ENCODE measurements at places on chromosomes 3 and 15.

DNA sequence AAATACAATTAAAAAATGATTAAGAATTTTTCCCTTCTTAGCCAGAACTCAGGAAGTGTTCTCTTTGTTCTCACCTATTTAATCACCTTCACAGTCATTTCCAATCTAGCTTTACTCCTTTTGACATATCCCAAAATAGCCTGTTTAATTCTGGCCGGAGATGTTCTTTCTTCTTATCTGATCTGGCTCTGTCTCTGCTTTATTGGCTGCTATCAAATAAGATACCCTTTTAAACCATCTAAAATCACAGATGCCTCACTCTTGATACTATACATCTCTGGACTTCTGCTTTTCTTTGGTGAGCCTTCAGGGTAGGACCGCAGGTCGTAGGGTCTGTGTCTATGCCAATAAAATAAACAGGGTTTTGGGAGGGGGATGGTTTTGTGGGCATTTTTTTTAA lies 319.2 kb upstream of the SEMA6D start:
- no peak for DNase-seq

GRCh38 chr15:69150336-69150735 lies 10.1 kb upstream of the GLCE start:
- DNase-seq, result no peak

DNA sequence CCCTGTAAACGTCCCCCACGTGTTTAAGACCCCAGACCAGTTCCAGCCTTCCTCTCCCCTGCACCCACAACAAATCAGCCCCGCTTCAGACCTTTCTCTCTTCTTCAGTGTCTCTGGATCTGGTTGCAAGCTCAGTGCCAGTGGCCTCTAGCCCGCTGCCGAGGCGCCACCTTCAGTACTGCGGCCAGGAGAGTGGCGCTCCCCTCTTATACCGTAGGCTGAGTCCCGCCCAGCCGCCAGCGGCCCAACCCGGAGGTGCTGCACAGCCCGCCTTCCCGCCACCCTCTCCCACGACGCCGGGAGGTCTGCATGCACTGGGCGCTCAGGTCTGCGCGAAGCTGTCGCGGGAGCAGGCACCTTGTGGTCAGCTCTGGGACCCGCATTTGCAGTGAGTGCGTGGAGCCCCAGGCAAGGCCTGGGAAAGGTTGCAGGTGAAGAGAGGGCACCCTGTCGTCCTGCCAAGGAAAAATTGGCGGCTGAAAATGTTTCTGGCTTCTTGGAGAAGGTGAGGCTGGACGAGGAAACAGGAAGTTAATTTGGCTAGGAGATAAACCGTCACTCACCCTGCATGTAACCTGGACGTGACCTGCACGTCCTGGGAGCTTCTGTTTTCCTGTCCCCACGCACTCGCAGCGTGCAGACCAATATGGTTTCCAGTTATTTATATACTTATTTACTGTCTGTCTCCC lies at the start of gene C2CD4B:
C2CD4B (minus strand) TSS at position 182 of the 689 bp plus-strand sequence. CDS start 301 bp downstream, outside the sequence.
- no peak for DNase-seq

GRCh38 chr3:140559546-140559945 lies 118.3 kb upstream of the TRIM42 start:
- DNase-seq, result no peak

DNA sequence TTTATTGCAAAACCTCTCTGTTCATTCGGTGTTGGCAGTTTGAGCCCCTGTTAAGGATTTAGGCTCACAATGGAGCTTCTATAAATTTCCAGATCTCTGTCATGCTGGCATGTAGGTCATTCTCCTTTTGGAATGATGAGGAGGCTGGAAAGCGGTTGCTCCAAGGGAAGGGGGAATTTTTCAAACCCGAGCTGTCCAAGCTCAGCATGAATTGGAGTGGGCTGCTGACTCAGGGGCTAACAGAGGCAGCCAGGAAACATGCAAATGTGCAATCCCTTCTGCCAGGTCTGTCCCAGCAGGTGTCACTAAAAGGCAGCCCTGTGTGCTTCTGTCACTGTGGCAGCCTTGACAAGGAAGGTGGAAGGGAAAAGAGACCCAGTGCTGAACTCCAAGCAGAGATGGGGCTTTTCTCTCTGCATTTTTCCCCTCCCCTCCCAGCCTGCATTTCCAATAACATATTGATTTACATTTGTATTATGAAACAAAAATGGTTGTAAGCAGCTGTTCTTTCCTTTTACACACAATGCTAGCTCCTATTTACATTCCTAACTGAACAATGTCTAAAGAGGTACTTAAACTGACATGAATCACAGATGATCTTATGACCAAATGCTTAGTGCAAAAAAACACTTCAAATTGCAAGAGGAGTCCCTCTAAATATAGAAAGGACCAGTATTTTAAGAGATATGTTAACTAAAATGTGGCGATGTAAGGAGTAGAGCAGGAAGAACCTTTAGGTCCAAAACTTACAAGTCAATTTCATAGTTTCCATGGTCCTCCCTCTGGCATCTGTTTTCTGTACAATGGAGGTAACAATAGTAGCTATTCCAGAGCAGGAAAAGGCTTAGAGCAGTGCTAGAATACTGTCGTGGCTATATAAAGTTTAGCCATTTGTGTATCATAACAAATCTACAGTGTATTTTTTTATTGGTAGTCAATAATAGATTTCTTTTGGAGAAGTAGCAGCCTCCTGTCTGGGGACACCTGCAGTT lies 84.5 kb upstream of the ATP10A start:
- no peak for DNase-seq

- DNase-seq, result no peak
These were observed 52.7 kb downstream of the COL6A6 start for GRCh38 chr3:130569461-130570365.

DNA sequence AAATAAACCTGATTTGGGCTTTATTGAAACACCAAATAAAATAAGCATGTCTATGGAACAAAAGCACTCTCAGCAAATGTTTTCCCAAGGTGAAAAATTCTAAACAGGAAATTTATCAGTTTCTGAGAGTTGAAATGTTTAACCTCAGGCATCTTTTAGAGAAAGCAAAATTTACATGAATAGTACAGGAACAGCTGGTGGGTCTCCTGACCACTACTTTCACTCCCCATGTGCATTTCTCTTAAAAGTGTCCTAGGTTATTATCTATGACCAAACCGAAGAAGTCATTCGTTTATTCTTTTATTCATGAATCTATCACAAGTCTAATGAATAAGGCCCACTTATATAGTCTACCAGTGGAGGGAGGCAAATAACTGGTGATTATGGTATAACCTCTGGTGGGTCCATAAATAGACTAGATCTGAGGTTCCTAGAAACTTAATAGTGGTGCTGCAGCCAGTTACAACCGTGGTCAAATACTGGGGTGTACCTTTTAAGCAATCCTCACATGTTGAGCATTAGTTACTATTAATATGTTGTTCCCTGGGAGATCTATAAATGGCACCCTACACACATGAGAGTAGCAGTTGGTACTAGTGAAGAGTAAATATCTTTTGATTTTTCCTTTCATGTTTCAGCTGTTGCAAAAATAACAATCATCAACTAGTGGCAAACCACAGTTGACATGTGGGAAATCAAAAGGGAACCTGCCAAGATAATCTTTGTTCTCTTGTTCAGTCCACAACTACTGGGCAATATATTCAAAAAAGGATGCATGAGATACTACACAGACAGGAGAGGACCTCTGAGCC lies 169.3 kb upstream of the STAC start:
- no peak for DNase-seq

All from KG1 (cell line).